Stimulated activated CD4-positive, alpha-beta T cell treated with anti-CD3 and anti-CD28 coated beads, Interleukin-2, amount 100 ng/mL, for 48 hours (primary cell): ENCODE measurements at places on chromosomes 16 and 17.

DNA sequence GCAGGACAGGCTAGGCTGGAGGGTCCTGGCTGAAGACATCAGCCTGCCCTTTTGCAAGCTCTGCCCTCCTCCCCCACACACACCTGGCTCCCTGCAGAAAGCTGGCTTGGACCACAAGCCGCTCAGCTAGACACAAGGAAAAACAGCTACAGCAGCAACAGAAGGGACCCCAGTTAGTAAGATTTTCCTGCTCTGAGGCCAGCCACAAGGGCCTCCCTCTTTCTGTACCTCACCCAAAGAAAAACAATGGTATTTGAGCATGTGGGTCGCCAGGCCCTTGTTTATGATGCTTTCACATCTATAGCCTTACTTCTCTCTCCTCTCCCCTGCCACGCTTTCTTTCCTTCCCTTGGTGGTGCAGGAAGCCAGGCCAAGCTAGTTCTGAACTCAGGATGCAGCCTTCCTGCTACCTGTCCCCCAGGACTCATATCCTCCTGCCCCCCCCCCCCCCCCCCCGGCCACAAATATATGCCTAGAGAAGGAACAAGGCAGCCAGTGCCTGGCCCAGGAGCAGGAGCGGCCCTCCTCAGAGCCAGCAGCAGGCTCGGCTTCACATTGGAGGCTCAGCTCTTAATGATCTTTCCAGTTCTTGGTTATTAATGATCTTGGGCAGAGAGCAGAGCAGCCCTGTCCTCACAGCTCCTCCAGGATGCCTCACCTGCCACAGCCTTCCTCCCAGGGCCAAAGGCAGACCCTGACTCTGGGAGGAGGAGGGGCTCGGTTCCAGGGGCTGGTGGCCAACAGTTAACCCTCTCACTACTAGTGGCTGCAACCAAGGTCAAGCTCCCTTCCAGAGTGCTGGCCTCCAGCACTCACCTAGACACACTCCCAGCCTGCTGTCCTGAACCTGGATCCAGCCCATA is 19.5 kb downstream of the GRIN2C start:
- DNase-seq, result no peak

- DNase-seq, result no peak
Measured at GRCh38 chr17:5133311-5133710, 17.5 kb downstream of the USP6 start.

GRCh38 chr17:21167303-21167702 is 40.5 kb downstream of the DHRS7B start:
- DNase-seq, result no peak

DNA sequence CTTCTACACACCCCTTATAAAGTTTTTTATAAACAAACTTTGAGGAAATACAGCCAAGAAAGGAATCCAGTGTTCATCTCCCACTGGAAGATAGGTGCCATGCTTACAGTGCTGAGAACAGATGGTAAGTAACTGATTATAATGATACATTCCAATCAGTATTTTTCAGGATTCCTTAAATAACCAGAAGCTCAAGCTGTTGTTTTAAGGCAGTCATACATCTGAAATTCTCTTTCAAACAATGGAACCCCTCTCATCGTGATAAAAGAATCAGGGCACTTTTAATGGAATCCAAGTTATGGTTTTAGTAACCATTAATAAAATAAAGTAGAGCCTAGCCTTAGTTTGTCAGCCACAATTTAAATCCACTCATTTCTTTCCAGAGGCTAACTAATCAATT is 56.1 kb upstream of the STAC2 start:
- no peak for DNase-seq

GRCh38 chr17:70394473-70395232 is 225.3 kb downstream of the KCNJ2 start:
- no peak for DNase-seq

DNA sequence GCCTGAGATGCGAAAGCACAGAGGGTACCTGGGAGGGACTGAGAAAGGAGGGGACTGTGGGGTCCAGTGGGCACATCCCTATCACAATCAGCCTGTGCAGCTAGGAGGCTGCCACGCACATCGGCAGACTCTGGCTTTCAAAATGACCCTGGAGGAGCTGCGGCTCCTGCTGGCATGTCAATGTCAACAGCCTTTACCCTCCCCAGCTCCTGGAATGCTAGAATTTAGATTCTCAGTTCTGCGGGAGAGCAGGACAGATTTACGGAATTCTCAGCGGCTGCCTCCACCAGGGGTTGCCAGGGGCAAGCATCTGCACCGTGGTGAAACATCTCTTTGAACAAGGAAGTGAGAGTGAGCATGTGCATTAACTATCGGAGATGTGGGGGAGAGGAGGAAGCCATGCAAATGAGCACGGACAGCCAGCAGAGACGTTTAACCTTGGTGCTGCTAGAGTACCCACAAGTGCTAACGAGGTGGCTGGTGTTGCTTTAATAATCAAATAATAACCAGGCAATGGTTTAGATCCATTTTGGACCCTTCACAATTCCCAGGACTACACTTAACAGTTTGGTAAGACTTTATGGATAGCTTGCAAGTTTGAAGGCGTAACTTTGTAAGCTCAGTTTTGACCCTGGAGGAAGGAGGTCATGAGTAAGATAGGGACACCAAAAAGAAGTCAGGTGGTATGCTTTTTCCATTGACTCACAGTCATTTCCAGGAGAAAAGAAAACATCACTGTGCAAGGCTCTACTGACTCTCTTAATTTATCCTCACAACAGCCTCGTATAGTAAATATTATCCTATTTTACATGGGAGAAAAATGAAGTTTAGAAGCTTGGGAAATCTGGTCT is 54.1 kb downstream of the XYLT1 start:
- peak; percentile 47 for DNase-seq

DNA sequence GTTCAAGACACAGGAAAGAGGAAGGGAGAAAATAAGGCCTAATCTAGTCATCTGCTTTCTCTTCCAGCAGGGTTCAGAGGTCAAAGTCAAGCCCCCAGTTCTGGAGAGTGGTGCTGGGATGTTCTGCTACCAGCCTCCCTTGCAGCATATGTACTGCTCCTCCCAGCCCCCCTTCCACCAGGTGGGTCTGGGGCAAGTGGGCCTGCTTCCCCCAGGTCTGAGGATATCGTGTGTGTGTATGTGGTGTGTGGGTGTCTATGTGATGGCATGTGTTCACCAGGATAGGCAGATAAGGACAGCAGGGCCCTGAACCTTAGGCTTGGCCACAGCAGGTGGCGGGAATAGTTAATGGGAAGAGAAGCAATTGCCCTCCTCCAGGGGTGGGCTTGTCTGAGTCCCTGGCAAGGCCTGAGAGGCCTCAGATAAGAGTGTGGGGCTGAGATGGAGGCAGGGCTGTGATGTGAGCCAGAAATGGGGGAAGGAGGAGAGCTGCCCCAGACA is 21.1 kb downstream of the FOXN1 start:
- no peak for DNase-seq

- no peak for DNase-seq
Measured at GRCh38 chr17:35368081-35368830, 5.2 kb downstream of the SLFN11 start.

- DNase-seq, result no peak
Measured at GRCh38 chr16:18024611-18025010, 311.9 kb downstream of the NPIPA8 start.

- no peak for DNase-seq
Measured at GRCh38 chr17:9146064-9146463, 124.8 kb downstream of the NTN1 start.

- no peak for DNase-seq
Measured at GRCh38 chr17:834136-834535, 52.0 kb downstream of the MRM3 start.

GRCh38 chr17:3157218-3157617 is 29.9 kb upstream of the OR1G1 start:
- DNase-seq, result no peak

- DNase-seq, result no peak
Measured at GRCh38 chr16:82344157-82344556, 174.1 kb upstream of the MPHOSPH6 start.

DNA sequence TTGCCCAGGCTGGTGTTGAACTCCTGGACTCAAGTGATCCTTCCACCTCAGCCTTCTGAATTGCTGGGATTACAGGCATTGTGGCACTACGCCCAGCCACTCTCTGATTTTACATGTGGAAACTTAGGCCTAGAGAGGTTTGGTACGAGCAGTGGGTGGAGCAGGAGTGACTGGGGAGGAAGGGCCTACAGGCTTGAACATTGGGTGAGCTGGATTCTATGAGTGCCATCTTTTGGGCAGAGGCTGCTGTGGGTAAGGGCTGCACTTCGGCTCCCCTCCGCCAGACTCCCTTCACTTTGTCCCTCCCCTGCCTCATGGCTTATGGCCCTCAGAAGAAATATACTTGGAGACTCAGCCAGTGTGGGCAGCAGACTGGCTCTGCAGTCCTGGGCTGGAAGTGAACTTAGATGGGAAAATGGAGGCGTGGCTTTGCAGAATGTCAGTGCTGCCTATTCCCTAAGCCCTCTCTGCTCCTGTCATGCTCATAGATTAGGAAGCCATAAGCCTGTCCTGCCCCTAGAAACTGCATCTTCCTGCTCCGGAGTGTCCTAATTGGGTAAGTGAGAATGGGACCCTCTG is 9.5 kb upstream of the MRC2 start:
- no peak for DNase-seq

- no peak for DNase-seq
Measured at GRCh38 chr16:75452464-75453190, 11.9 kb downstream of the TMEM170A start.

- peak; percentile 53 for DNase-seq
Measured at GRCh38 chr16:49876716-49877129, 20.8 kb upstream of the ZNF423 start.

GRCh38 chr17:77442976-77443747 is 302.4 kb downstream of the SEC14L1 start:
- DNase-seq, result no peak

- no peak for DNase-seq
Measured at GRCh38 chr16:14373896-14374295, 256.2 kb downstream of the PARN start.

DNA sequence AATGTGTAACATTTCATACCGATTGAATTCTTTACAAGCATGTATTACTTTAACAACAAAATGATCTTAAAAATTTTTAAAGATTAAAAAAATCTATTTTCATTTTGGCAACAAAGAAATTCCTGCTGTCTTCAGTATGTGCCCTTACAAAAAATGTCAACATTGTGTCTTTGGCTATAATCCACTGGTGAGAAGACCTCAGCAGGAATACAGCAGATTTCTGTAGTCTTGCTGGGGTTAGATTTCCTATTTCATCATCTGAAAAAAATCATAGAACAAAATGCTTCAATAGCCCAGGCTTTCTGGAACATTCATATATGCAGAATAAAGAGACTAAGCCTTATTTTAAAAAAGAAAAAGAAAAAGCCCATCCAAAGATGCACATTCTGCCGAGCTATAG is 129.1 kb upstream of the CA10 start:
- no peak for DNase-seq

GRCh38 chr17:79627766-79628690 is 17.2 kb upstream of the RBFOX3 start:
- no peak for DNase-seq

DNA sequence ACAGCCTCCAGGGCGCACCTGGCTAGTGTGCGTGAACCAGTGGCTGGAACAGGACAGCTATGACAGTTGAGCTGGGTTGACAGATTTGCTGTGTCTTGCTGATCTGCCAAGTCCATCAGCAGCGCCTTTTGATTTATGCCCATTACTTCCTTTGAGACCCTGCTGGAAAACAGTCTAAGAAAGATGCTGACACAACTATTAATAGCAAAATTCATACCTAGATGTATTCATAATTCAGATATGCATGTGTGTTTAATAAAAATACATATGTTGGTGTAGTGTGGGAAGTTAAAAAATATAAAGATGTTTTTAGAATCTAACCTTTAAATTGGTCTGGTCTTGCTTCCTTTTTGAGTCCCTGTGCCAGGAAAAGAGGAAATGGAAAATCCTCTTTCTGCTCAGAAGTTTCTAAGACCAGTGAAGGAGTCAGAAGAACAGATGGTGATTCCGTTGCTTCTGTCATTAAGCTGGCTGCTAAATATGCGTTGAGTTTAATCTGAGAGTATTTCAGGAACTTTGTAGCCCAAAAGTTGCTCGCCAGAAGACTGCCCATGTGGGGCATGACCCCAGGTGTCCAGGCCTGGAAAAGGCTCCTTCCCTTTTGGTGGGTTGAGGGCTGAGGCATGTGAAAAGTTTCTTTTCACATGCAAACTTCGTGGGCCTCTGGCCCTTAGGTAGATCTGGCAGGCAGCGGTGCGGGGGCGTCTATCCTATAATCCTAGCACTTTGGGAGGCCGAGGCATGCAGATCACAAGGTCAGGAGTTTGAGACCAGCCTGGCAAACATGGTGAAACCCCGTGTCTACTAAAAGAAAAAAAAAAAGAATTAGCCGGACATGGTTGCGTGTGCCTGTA is 40.0 kb upstream of the ENDOV start:
- no peak for DNase-seq

DNA sequence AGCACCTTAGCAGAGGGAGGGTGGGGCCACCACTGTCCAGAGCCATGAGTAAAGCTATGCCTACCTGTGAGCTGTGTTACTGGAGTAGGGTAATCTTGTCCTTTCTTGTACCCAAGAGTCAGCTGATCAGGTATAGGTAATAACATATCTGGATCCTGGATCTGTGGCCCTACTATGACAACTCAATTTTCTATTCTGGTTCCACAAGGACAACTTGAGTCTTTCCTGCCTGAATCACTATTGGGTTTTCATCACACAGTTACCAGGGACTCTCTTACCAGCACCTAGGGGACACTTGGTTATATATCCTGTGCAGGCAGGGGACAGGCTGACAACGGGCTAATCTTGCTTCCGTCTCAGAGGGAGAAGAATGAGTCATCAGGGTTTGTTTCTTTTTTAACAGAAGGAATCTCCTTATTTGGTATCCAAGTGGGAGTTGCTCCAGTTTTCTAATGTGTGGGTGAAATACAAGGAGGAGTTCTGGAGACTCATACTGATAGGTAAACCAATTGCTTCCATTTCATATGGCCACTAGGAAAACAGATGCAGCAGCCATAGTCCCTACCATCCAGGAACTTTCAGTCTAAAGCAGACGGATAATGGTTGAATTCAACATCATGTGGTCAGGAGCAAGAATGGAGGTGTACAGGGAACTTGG is 6.8 kb downstream of the ZNF267 start:
- no peak for DNase-seq

DNA sequence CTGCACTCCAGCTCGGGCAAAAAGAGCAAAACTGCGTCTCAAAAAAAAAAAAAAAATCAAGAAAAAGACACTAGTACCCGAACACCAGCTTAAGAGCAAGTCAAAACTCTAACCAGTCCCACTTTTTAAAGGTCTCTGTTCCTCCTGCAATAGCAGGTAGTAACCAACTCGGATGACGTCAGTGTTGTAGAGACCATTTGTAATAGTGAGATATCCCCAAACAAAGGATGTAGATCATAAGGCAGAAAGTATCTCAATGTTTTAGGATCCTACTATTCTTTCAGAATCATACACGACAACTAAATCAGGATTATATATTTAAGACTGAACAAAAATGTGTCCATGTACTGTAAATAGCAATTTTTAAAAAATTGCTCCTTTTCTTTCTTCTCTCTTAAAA is 2.4 kb downstream of the JPT1 start:
- no peak for DNase-seq

- DNase-seq, result no peak
Measured at GRCh38 chr16:22014271-22014873, 6.5 kb downstream of the MOSMO start.

GRCh38 chr16:10660950-10661635 is 33.6 kb downstream of the TEKT5 start:
- no peak for DNase-seq
